ENCODE measurements at places on chromosomes 1 and 21.

DNA sequence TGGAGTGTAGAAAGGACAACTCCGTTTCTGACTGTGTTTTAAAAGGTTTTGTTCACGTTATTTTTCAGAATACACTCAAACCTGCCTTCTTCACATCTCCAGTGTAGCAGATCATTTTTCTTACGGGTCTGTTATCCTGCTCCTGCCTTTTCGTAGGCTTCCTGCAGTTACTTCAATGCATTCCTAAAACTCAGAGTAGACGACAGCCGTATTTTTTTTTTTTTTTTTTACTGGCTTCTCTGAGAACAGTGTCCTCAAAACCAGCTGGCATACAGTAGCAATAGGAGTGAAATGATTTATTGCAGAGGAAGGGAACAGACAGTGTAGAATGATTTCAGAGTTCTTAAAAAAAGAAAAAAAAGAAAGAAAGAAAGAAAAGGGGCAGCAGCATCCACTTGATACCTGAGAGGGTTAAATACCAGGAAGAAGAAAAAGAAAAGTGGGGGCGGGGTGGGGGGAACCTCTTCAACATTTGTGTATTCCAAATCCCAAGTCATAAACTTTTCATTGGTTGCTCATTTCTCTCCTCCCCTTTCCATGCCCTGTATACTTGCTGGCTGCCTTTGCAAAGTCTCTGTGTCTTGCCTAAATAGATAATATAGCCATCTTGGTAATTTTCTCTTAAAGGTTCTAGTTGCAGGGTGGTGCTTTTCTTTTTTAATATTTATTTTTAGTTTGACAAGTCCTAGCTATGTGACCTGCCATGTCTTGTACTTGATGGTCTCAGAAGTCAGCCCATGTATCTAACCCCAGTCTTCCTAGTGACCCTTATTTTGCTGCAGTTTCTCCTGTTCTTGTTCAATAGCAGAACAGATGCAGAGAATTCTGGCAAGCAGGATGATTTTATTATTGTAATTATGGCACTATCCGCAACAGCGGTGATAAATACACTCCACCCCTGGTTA, 2.8 kb downstream of the TGFB2 start:
- DNase-seq, result no peak

- no peak for DNase-seq
Measured at GRCh38 chr1:235980976-235981375, 83.9 kb downstream of the NID1 start.

DNA sequence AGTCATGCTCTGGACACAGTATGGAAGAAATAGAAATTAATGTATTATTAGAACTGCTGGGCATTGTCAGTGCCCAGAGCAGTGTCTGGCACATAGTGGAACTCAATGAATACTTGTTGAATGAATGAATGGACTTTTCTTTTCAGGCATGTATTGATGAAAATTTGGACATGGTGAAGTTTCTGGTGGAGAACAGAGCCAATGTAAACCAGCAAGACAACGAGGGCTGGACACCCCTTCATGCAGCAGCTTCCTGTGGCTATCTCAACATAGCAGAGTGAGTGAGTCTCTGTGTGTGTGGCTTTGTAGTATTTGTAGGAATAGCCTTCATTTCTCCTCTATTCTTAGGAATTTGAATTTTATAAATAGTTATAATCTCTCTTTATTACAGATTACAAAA, 68.1 kb downstream of the PPP1R12B start:
- DNase-seq, result no peak

DNA sequence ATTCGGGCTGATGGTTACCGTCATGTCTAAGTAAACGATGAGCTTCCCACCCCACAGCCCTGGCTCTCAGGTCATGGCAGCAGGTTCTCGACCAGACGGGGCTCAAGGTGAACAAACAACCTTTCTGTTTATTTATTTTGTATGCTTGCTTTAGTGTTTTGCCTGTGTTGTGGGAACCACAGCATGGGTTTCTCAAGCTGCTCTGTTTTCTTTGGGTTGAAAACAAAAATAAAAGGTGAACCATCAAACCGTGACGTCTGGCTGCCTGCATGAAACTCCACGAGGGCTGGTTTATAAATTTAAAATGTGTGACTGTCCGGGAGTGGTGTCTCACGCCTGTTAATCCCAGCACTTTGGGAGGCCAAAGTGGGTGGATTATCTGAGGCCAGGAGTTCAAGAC, 28.0 kb downstream of the TMEM51 start:
- DNase-seq, result no peak

GRCh38 chr1:109502364-109502851, 7.1 kb downstream of the AMIGO1 start:
- DNase-seq, result no peak

DNA sequence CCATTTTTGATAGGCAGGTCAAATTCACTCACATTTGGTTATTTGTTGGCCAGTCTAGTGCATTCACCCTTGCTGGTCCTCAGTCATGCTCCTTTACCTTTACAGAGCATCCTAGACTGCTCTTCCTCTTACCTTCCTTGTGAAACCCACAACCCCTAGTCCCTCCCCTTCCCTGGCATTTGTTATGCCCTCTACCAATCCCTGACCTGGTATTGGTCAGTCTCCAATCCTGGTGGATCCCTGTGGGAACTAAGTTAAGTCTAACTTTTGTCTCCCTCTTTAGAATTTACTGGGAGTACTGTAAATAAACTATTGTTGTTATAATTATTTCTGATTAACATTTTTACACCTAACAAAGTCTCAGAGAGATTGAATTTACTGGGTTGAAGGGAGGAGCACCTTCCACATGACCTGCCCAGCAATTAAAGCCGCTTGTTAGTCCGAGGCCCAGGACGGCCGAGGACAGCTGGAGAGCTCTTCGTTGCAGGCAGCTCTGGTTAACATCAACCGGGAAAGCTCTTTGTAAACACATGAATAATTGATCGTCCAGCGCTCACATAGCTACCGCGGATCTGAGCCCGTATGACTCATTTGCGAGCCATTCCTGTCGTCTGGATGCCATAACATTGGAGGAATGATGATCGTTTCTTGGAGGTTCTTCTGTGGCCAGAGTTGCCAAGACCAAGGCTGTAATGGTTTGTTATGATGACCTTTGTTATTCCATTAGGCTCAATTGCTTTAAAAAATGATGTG, 31.9 kb downstream of the MTARC1 start:
- no peak for DNase-seq

GRCh38 chr21:37983336-37984095, 67.3 kb upstream of the KCNJ6 start:
- no peak for DNase-seq

GRCh38 chr1:62991152-62991551, 207.2 kb downstream of the ATG4C start:
- no peak for DNase-seq

DNA sequence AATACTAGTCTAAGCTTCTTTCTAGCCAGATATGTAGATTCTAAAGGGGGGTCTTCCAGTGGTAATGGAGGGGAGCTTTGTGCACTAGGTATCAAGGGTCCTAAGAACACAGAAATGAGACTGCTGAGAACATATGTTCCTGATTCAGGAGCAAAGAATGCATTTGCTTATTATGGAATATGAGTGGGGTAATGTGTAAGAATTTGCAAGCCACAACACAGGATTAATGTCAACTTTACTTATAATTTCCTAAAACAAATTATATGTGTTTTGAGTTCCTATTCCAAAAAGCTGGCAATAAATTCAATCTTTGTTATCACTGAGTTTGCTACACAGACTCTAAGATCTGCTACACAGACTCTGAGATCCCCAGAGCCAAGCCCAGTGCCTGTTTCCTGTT, 357.0 kb upstream of the PTBP2 start:
- DNase-seq, result no peak
